Epithelial cell of umbilical artery (primary cell): ENCODE measurements at places on chromosomes 6 and 20. TPM values are rescaled to one million over a fixed set of nuclear protein-coding genes. Genes with fewer than 3 reads are reported as not detected.

The VGLL2 gene
- total RNA-seq: not detected in 2 replicates

The MOG gene
- total RNA-seq: not detected in 2 replicates

The GGTLC1 gene
- total RNA-seq: not detected in 2 replicates

The SLC32A1 gene
- not detected in 2 replicates for total RNA-seq

The MYCT1 gene
- total RNA-seq: 127 and 133 TPM in 2 replicates

The ZFP64 gene
- 42.2 and 42.4 TPM in 2 replicates for total RNA-seq

The ADGRG6 gene
- 158 and 199 TPM in 2 replicates for total RNA-seq

The DDX43 gene
- 0.65 and 1.5 TPM in 2 replicates for total RNA-seq

The OPRL1 gene
- 0.61 and 2.3 TPM in 2 replicates for total RNA-seq

The SNAI1 gene
- 0.46 and 1.6 TPM in 2 replicates for total RNA-seq

The FILIP1 gene
- total RNA-seq: 12.2 and 16.2 TPM in 2 replicates

The SPATA25 gene
- total RNA-seq: 0.61 and 0.97 TPM in 2 replicates

The C20orf96 gene
- 1.6 and 4.7 TPM in 2 replicates for total RNA-seq

The PPIL6 gene
- 1.7 and 2.3 TPM in 2 replicates for total RNA-seq

The C6orf163 gene
- total RNA-seq: 0.32 and 0.46 TPM in 2 replicates

The LSM2 gene
- total RNA-seq: 57.2 and 65.0 TPM in 2 replicates

The CGA gene
- not detected in 2 replicates for total RNA-seq

The RAET1E gene
- total RNA-seq: 0.46 TPM in 1 of 2 replicates, not detected in the other

The LAMA2 gene
- total RNA-seq: 42.9 and 43.3 TPM in 2 replicates

The SLC22A3 gene
- total RNA-seq: 0.32 and 0.61 TPM in 2 replicates

The C6orf15 gene
- not detected in 2 replicates for total RNA-seq

The MUCL3 gene
- not detected in 2 replicates for total RNA-seq

The POU5F1 gene
- total RNA-seq: not detected in 2 replicates

The BPIFB1 gene
- total RNA-seq: not detected in 2 replicates
